ENCODE measurements at places on chromosomes 13 and 19.

DNA sequence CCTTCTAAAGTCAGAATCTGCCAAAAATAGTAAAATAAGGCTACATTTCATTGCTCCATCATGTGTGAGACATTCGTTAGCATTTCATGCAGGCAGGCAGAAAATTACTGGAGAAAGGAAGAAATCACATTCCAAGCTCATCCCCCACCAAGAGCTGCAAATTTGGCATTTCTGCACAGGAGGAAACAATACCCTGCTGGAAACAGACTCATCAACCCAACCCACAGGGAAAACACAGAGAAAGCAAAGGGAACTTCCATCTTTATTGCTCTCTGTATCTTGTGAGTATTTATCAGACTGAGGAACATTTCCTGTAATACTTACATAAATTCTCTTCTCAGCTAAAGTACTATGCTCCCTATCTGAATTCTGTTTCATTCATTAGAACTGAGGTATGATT lies 95.7 kb downstream of the KCTD12 start:
- no peak for DNase-seq

DNA sequence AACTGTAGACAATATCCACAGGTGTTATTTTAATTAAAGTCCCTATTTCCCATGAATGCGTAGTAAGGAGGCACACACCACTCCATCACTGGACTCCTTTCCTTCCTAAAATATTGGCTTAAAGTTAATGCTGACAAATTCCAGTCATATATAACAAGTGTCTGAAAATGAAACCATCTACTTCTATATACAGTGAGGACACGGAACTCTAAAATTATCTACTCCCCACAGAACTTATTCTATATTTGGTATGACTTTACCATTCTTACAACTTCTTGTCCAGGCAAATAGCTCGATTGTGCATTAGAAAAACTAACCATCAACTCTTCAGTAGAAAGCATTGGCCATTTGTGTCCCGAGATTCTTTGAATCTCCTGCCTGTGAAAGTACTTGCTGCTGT lies 1560.2 kb downstream of the EFNB2 start:
- DNase-seq: no peak

GRCh38 chr19:10921910-10922637 lies 6.4 kb downstream of the YIPF2 start:
- no peak for DNase-seq

DNA sequence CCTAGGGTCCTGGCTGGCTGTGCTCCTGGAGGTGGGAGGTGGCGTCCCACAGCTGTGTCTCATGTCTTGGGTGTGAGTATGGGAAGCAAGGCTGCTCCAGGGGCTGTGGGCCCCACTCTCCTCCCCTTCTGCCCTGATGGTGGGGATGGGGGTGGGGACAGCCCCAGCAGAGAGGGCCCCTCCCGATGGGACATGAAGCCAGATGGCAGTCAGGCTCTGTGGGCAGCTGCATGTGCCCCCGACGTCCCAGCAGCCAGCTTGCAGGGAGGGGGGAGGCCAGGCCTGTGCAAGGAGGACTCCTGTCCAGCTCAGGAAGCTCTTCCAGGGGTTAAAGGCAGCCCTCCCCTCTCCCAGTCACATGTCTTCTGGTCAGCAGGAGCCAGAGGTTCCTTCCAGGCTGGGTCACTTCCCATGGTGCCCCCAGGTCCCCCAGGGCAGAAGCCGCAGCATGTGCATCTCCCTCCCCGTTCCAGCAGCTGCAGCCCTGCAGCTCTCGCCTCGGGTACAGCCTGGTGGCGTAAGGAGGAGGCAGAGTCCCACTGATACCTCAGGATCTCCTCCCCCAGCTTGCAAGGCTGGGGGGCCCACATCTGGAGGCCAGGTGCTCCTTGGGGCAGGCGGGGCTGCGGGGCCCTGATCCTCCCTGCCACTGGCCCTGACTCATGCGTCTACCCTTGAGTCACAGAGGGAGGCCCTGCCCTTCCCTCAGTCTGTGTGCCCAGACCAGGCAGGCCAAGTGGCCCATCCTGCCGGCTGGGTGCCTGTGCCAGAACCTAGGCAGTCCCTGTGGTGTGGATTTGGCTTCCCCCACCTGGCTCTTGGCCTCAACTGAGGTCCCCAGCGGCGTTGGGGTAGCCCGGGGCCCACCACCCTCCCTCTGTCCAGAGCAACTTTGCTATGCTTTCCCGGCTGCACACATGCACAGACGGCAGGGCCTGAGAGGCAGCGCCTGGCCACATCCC lies 13.0 kb downstream of the YIPF2 start:
- DNase-seq: peak; percentile 58

DNA sequence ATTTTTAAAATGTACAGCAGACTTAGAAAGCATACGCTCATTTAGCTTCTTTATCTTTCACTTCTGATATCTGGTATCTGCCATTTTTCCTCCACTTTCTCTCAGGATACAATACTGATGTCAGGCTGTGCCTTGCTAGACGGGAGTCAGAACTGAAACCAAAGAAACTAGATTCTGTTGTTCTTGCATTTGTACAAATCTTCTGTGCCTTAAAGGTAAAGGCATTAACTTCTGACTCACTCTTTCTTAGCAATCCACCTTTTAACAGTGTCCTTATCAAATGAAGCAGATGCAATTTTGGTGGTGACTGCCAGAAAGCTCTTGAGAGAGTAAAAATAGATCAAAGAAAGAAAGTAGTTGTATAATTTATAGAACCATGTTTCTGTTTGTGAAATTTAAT lies 370.4 kb downstream of the PCDH20 start:
- no peak for DNase-seq

DNA sequence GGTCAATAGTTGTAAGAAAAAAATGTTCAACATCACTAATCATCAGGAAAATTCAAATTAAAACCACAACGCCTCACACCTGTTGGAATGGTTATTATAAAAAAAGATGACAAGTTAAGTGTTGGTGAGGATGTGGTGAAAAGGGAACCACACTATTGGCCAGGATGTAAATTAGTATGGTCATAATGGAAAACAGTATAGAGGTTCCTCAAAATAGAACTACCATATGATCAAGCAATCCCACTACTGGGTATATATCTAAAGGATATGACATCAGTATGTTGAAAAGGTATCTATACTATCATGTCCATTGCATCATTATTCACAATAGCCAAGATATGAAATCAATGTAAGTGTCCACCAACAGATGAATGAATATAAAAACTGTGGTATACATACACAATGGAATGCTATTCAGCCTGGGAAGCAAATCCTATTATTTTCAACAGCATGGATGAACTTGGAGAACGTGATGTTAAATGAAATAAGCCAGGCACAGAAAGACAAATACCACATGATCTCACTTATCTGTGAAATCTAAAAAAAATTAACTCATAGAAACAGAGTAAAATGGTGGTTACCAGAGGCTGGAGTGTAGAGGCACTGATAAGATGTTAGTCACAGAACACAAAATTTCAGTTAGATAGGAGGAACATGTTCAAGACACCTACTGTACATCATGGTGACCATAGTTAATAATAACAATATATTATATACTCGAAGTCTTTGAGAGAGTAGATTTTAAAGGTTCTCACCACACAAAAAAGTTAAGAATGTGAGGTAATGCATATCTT lies 56.6 kb downstream of the TBC1D4 start:
- DNase-seq: no peak

GRCh38 chr19:4487572-4487971 lies 15.5 kb downstream of the HDGFL2 start:
- DNase-seq: no peak

- DNase-seq: no peak
These were observed 2.4 kb upstream of the AKAP8L start for GRCh38 chr19:15421136-15421695.

- DNase-seq: peak; percentile 13
These were observed 181.9 kb downstream of the PCDH9 start for GRCh38 chr13:67048084-67048820.

DNA sequence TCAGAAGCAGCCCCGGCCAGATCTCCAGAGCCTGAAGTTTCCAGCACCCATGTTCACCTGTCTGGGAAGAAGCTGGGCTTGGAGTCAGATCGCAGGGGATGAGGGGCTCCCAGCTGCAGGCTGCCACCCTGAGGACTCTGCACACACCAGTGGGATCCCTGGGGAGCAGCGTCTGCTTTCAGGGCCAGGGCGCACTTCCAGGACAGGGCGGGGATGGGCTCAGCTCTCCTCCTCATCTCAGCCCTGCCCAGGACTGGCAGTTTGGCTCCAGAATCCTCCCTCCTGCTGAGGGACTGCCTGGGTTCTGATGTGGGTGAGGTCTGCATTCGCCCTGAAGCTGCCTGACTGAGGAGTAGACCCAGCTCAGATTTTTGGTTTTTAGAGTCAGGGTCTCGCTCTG lies 3.5 kb downstream of the SLC7A9 start:
- no peak for DNase-seq

DNA sequence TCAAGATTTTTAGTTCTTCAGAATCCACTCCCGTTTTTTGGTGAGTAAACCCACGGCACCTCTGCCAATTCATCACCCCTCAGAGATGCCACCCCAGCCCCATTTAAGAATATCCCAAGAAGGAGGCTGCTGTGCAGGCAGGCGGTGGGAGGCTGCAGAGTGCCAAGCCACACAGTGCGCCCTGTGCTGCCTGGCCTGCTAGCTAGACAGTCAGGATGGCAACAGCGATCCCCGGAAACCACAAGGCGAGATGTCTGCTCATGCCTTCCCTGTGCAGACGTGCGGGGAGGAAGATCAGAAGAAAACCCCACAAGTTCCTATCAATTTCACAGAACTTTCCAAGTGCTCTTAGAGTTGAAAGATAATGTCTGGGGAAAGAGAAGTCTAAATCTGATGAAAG lies 64.8 kb upstream of the GPR183 start:
- no peak for DNase-seq

DNA sequence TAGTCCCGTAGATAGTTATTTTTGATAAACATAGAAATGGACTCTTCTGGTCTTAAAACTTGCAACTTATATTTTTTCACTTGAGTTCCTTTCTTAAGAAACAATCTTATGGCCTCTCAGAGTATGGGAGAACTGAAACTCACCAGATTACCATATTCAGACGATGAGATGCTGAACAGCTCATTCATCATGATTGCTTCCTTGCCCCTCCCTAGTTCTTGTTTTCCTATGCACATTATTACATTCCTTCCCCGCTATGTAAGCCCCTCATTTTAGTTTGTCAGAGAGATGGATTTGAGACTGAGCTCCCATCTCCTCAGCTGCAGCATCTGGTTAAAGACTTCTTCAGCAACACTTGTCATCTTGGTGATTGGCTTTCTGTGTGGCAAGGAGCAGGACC lies 158.5 kb downstream of the SLITRK6 start:
- no peak for DNase-seq

All from fibroblast of skin of left biceps (primary cell).